ENCODE measurements at places on chromosomes 12 and 14.
A peak's percentile ranks its signal among the peaks of the same experiment; 100 is the strongest.

DNA sequence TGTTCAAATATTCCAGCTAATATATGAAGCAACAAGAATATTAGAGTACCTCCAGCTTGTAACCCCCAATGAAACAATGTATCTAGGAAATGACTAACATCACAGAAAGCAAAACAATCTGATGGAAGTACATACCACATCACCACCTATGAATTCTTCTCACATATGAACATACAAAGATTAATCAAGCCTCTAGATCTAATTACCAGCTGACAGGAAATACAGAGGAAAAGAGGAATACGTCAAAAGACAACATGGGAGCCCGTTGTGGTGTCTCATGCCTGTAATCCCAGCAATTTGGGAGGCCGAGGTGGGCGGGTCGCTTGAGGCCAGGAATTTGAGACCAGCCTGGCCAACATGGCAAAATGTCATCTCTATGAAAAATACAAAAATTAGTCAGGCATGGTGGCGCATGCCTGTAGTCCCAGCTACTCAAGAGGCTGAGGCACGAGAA is 7.5 kb downstream of the NEDD8 start:
- DNase-seq = peak; percentile 86

GRCh38 chr12:92301356-92301755 is 155.7 kb upstream of the BTG1 start:
- DNase-seq = no peak

- no peak for DNase-seq
Observed at GRCh38 chr12:93005928-93006392, 76.9 kb upstream of the EEA1 start.

GRCh38 chr12:109983432-109984142 is 12.6 kb downstream of the GIT2 start:
- DNase-seq = no peak

DNA sequence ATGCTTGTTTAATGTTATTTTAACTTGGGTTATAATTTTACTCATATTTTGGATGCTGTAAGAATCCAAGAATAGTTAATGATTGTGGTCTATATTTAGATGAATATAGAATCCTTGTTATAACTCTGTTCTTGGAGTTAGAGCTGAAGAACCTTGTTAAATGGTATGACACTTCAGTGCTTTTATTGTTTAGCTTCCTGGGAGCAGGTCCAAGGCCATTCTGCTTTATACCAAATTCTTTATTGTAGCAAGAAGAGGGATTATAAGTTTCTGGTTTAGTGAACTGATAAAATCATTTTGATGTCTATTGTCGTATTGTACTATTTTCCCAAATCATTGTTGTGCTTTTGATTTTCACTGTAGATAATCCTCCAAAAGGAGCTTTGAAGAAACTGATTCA is 69.4 kb downstream of the MIA2 start:
- DNase-seq = no peak

- no peak for DNase-seq
Observed at GRCh38 chr14:23365036-23365731, at the start of gene EFS. EFS (minus strand) TSS chr14:23365172; CDS start chr14:23365025, 147 bp downstream.

GRCh38 chr12:55820679-55821078 is 2.8 kb downstream of the ORMDL2 start:
- no peak for DNase-seq

- peak; percentile 51 for DNase-seq
Observed at GRCh38 chr12:57089271-57090245, 644 bp downstream of the NAB2 start.

- no peak for DNase-seq
Observed at GRCh38 chr12:12645485-12645884, 33.8 kb downstream of the CREBL2 start.

Measured in mammary epithelial cell (primary cell).